ENCODE measurements at places on chromosomes 2 and 18.

GRCh38 chr2:177952151-177952550, 120.4 kb downstream of the PDE11A start:
- no peak for DNase-seq

- DNase-seq: no peak
Measured at GRCh38 chr2:173860566-173860965, 104.6 kb downstream of the SP3 start.

- peak; percentile 6 for DNase-seq
Measured at GRCh38 chr18:27185025-27185763, at the start of gene CHST9. Gene CHST9, minus strand, starts transcription at chr18:27185308. Its CDS starts 42,499 bp downstream, at chr18:27142809.

DNA sequence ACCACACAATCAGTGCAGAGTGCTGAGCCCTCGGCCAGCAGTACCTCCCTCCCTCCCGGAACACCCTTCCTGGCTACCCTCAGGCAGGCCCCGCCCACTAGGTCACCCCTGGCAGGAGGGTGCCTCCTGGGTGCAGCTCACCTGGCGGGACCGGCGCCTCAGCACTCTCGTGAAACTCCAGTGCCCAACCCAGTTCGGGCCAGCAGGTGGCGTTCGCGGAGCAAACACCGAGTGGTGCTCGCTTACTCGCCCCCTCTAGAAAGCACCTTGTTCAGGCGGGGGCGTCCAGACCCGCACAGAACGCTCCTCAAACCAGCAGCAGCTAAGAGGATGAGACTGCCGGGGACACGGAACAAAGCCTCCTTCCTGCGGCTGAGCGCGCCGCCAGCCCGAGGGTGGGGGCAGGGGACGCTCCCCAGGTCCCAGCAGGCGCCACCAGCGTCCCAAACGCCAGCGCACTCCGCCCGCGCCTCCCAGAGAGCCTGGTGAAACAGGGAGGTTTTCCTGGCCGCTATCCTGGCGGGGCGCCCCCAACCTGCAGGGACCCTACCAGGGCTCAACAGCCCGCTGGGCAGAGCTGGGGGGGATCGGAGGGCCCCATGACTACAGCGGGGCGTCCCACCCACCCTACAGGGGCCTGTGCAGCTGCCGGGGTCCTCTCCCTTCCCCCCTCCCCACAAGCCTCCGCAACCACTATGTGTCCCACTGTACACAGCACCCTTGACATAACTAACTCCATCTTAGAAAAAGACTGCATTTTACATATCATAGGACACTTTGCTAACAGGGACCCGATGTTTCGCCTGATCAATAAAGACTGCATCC, 44.7 kb downstream of the MRPS5 start:
- peak; percentile 99 for DNase-seq

- DNase-seq: no peak
Measured at GRCh38 chr2:159592441-159592840, 23.9 kb downstream of the BAZ2B start.

DNA sequence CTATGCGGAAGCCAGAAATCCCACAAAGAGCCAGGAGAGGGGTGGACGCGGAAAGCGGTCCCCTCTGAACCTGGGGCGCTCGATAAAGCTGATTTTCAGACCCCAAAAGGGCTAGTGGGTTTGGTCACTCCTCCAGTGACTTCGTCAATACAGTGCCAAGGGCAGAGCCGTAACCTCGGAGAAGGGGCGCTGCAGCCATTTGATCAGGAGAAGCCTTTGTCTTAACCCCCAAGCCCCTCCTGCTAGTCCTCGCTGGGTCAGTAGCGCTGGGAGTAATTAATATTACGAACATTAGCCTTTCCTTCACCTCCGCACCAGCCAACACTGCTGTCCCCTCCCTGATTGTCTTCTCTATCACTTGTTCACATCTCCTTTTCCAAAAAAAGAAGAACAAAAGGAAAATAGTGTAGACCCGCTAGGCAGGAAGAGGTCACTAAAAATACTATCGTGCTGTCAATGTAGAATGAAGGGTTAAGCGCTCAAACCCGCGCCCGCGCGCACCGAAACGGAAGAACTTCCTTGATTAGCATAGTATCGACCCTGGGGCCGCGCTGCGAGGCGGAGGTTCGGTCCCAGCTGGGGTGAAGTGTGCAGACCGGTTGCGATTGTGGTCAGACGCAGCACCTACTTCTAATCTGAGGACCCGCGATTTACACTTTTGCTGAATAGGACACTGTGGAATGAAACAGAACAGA, 63.2 kb upstream of the MAPRE2 start:
- peak; percentile 13 for DNase-seq

GRCh38 chr2:118250463-118250862, 162.2 kb downstream of the INSIG2 start:
- DNase-seq: peak; percentile 30

DNA sequence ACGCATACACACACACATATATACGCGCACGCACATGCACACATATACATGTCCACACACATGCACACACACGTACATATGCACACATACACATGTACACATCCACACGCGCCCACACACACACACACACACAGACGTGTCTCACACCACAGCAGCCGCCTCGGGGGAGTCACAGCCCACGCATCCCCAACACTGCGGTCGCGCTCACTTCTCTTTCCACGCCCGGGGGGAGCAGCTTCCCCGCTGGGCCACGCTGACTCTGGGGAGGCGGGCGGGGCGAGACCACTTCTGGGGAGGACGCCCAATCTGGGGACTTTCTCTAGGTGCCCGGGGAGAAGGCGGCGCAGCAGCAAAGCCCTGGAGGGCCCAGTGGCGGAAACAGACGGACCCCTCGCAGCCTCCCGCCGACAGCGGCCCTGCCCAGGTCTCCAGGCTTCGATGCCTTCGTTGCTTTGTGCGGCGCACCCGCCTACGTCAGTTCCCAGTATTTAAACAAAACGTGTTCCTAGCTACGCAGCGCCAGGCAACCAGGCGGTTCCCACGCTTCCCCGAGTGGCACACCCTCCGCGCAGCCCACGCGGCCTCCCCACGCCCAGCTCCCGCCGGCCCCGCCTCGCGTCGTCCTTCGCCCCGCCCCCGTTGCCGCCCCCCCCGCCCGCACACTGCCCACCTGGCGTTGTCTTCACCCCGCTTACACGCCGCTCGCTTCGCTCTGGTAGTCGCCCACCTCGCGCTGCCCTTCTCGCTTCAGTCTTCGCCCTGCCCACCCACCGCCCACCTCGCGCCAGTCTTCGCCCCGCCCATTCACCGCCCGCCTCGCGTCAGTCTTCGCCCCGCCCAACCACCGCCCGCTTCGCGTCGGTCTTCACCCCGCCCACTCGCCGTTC, 810 bp upstream of the RBFA start:
- DNase-seq: no peak

DNA sequence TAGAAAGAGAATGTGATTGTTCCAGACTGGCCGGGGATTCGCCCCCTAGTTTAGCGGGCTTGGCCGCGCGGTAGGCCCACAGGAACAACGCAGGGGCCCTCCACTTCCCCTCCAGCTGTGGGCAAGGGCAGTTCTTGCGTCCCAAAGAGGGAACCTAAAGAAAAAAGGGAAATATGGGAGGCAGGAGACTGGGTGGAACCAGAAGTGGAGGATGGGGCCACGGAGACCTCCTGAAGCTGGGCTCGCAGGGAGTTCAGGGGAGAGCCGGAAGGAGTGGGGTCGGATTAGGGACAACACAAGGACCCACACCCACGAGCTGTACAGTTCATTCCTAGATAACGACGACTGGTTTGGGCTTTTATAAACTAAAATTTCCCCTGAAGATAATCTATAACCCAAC, 18.2 kb downstream of the GNLY start:
- no peak for DNase-seq

- no peak for DNase-seq
Measured at GRCh38 chr2:5590886-5591285, 101.3 kb upstream of the SOX11 start.

DNA sequence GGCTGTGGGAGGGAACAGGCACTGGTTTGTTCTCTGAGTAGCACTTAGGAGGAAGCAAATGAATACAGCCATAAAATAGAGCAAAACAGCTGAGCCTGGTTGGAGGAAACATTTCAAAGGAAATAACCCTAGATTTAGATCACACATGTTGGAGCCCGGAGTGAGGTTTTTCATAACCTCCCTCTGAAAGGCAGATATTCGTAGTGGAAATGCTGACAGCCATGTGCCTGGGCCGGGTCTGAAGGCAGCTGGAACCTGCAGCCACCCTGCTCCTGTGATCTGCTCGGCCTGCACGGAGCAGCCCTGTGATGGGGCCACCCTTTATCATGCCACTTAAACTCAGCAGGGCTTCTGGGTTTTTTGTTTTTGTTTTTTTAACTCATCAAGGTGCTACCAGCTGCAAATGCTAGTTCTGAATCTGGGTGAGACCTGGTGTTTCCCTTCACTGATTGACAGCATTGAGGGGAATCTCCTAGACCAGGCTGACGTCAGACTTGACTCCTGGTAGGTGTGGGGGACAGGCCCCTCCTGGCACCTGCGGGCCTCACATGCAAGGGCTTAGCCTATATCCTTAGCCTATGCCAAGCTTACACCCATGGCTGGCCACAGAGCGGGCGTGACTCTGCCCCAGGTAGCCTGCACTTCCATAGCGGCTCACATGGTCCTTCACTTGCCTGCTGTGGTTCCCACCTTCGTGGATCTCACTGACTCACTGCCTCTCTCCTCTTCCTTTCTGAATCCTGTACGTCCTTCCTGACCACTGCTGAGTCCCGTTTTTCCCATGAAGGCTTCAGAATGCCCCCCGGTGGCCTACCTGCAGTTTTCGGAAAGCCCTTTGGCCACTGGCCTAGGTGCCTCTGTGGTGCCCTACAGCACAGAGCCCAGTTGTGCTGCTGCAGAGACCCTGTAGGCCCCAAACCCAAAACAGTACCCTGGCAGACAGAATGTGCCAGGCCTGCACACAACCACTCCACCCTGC, 217.3 kb downstream of the SEPTIN10 start:
- DNase-seq: no peak

- DNase-seq: peak; percentile 14
Measured at GRCh38 chr18:8609659-8610458, 622 bp downstream of the RAB12 start.

DNA sequence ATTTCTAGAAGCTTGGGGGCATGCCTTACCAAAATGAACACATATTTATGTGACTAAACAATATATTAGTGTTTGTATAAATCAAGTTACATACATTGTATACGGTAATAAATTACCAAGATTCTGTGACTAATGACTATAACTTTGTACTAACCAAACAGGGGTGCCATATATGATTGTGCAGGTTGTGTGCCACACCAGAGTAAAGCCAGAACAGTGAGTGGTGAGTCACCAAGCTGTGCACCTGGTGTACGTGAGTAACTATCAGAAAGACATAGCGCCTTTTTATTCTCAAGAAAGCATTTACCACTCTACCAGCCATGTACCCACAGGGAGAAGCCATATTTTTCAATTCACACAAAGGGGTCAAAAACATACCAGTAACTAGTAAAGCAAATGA, 453.2 kb upstream of the PIK3C3 start:
- no peak for DNase-seq

DNA sequence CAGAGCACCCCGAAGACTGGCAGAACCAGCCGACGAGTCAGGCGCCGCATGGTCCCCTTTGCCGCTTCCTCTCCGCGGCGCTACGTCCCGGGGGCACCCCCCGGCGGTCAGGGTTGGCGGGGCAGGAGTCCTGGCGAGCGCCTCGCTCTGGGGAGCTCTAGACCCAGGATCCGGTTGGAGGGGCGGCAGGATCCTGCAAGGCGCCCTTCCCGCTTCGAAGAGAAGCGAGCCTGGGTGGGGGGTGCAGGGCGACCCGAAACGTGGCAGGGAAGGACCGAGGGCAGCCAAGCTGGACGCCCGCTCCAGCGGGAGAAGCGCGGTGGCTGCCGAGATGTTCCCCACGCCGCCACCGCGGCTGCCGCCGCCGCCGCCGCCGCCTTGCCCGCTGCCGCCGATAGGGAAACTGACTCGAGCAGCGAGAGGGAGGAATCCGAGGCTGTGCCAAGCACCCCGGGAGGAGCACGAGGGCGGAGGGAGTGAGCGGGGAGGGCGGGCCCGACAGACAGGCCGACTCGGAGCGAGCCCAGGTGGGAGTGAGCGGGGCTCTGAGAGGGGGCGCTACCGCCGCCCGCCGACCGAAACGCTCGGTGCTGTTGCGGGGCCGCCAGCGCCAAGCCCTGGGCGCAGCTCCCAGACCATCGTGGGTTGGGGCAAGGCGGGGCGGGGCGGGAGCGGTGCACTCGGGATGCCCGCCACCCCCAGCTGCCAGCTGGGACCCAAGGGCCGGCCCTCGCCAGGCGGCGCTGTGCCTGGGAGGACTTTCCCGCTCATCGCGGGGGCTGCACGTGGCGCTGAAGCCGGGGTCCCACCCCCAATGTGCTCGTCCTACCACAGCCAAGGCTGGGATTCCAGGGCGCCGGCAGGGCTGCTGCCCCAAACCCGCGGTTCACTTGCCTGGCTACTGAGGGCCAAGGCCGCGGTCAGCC, at the start of gene GALNT14:
Gene GALNT14 (minus strand): TSS at position 404 of the 926 bp plus-strand sequence. CDS start 354 bp downstream, at position 50.
- DNase-seq: peak; percentile 49

DNA sequence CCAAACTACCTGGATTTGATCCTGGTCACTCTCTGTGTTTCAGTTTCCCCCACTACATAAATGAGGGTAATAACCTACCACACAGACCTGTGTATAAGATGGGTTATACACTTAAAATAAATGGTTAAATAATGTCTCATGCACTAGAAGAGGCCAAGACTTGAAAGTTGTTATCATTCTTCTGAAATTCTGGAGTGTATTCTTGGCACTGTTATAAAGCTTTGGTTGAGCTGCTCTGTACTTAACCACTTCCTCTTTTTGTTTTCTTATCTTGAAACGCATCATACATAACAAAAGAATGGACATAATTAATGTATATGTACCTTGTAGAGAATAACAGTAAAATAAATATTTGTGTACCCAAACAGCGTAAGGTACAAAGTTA, 281.0 kb downstream of the AFF3 start:
- no peak for DNase-seq

DNA sequence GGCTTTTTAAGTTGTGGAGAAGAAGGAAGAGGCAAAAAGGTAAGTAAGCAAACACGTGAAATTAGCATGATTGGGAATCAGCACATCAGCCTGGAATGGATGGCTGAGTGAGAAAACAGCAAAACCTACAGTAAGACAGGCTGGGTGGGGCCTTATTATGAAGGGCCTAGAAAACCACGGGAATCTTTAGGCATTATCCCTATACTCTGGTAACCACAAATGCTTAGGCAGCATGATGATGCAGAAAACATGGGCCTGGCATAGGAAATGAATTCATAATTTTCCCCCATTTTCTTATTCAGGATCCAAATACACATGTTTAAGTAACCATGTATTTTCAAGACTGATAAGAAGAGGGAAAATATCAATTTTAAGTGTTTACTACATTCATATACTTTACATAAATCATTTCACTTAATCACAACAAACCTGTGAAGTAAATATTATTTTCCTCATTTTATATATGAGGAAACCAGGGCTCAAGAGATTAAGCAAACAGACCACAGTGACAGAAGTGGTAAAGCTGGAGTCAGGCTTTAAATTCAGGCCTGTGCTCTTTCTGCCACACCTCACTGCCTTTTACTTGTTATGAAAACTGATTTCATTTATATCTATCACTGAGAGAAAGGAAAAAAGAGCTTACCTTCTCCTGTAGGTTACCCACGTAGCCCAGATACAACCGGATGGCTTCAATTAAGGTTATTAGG, 4.0 kb downstream of the TMEM17 start:
- DNase-seq: peak; percentile 48

GRCh38 chr18:907115-907884, 2.6 kb downstream of the ADCYAP1 start:
- DNase-seq: no peak
